ENCODE measurements at places on chromosomes 12 and 14. TPM values are rescaled to one million over a fixed set of nuclear protein-coding genes. Genes with fewer than 3 reads are reported as not detected.
A peak's percentile ranks its signal among the peaks of the same experiment; 100 is the strongest.

PRH2 gene
- total RNA-seq = 0.23 TPM

CABP1 gene
- 0.08 TPM for total RNA-seq

GNB3 gene
- under 0.01 TPM for total RNA-seq

LTBR gene
- 15.8 TPM for total RNA-seq

CCDC177 gene
- total RNA-seq = not detected

CDCA4 gene
- total RNA-seq = 2.9 TPM

TTC8 gene
- total RNA-seq = 10.1 TPM

DPF3 gene
- 23.2 TPM for total RNA-seq

CISTR gene
- total RNA-seq = not detected

DNA sequence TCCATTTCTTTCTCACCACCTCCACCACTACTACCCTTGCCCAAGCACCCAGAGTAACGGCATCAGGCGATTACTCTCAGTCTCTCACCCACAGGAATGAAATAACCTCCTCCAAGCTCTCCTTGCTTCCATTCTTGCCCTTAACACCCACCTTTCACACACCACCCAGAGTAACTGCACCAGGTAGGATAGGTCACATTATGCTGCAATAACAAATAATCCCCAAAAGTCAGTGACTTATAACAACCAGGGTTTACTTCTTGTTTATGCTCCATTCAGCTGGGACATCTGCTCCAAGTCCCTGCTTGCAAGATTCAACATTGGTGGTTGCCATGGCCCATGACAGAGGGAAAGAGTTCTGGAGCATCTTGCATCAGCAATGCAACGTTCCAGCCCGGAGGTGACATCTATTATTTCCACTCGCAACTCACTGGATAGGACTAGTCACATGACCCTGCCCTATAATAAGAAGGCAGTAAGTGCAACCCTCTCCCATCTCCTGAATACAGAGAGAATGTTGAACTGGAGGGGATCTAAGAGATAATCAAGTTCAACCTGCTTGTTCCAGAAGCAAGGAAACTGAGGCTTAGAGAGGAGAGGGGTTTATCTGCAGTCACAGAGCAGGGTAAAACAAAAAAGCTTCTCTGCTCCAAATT is 41.5 kb upstream of the FICD start:
- no peak for DNase-seq

GRCh38 chr14:65872536-65872935 is 460.0 kb downstream of the FUT8 start:
- DNase-seq = no peak

GRCh38 chr14:92880851-92881250 is 42.1 kb upstream of the CHGA start:
- no peak for DNase-seq

- no peak for DNase-seq
These were observed 768 bp downstream of the CEP170B start for GRCh38 chr14:104865631-104866441.

GRCh38 chr12:27383429-27384260 is 51.0 kb downstream of the BMAL2 start:
- DNase-seq = peak; percentile 69

DNA sequence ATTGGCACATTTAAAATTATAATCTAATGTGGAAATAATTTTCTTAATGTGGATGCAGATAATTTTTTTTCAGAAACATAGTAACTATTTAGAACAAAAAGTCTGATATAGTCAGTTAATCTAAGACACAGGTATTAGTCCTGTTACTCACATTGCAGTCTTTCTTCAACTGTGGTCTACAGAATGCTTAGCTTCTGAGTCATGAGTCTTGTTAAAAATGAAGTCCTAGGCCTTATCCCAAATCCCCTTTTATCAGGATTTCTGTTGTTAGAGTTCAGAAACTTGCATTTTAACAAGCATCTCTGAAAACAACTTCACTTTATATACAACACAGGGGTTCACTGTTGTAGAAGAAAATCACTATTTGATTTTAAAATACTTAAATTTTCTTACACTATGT is 112.2 kb downstream of the SLC16A7 start:
- DNase-seq = no peak

DNA sequence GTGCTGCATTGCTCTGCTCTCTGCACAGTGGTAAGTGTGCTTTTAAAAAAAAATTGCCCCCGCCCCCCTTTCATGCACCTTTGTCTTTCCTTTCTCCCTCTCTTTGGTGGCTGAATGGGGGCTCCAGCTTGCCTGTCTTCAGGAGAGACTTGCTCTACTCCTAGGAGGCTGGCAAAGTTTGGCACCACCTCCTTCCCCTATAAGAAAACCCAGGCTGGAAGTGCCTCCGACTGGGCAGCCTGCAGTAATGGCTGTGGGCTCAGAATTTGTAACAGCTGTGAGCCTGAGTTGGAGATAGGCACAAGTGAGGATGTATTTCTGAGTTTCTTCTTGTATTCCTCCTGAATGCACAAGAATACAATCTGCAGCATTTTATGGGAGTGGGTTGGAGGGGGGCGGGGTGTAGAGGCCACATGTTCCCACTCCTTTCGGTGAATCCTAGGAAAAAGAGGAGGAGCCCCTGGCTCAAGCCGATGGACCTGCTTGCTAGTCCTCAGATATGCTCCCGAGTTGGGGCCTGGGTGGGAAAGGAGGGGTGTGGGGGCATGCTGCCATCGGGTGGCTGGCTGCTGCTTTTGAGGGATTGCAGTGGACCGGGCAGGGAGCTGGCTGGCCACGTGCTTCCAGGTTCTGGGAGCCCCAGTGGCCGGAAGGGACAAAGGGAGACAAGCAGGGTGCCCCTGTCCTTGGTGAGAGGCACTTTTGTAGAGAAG is 124.3 kb downstream of the TSPAN9 start:
- no peak for DNase-seq

DNA sequence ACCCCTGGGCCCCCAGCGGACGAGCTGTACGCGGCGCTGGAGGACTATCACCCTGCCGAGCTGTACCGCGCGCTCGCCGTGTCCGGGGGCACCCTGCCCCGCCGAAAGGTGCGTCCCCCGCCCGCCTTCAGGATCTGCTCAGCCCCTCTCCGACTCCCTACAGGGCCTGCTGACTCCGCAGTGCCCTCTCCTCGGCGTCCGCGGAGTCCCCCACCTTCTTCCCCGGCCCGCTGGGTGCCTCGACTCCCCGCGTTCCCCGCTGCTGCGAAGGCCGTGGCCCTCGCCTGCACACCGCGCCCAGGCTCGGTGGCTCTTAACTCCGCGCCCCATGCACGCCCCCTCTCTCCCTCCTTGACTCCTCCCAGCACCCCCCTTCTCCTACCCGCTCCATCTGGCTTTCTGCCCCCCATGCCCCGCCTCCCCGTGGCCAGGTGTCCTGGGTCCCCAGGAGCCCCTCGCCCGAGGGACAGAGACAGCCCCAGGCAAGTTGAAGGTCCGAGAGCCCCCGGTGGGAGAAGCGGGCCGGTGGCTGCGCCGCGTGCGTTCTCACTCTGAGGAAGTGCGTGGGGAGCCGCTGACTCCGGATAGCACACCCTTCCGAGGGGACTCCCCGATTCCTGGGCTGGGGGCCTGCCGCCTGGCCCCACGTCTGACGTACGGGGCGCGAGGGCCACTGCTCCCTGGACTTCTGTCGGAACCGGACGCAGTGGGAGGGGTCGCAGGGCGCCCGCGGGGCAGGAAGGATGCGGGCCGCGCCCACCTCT is 594 bp downstream of the TAMALIN start:
- no peak for DNase-seq

DNA sequence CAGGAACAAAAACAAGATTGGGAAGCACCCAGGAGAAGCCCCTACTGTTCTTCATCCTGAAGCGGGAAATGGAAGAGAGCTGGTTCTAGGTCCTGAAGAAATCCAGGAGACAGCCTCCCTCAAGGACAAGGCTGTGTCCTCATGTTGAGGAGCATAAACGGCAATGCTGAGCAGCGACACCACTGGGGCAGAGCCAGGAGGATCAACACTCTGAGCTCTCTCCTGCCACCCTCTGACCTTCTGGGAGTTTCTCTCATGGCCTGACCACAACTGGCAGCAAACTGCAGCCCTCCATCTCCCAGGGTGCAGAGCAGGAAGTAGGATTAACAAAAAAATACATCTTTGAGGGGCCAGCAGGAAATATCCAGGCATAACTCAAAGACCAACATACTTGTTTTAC is 1292.2 kb upstream of the TMEM132C start:
- DNase-seq = no peak

DNA sequence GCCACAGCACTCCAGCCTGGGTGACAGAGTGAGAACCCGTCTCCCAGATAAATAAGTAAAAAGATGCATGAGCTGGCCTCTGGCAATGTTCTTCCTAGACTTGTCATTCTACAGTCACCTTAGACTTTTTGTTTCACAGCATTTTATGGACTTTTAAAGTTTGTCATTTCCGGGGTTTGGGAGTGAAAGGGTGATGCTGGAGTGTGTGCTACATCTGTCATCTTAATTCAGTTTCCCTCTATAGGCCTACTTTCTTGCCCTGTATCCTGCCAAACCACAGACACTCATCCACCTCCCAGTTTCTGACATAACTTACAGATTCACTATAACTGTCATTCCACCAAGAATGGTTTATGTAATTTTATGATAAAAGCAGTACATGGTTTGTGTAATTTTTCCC is 166.7 kb upstream of the PARP11 start:
- no peak for DNase-seq

DNA sequence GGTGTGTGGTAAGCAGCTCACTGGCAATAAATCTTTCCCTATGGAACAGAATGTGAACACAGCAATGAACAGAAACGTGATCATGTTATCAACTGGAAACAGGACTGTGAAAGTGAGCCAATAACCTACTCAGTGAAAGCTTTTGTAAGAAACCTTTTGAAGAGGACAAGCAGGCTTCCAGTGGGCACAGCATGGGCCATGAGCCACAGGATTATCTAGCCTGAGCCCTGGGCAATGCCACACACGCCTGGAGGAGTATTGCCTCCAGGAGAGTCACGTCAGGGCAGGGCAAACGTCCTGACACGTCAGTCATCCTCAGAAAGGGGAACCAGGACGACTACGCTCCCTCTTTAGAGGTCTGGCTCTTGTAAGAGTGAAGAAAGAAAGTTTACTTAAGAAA is 32.3 kb downstream of the NRDE2 start:
- no peak for DNase-seq

- DNase-seq = no peak
These were observed 81.2 kb upstream of the ATF7IP start for GRCh38 chr12:14284184-14284722.

DNA sequence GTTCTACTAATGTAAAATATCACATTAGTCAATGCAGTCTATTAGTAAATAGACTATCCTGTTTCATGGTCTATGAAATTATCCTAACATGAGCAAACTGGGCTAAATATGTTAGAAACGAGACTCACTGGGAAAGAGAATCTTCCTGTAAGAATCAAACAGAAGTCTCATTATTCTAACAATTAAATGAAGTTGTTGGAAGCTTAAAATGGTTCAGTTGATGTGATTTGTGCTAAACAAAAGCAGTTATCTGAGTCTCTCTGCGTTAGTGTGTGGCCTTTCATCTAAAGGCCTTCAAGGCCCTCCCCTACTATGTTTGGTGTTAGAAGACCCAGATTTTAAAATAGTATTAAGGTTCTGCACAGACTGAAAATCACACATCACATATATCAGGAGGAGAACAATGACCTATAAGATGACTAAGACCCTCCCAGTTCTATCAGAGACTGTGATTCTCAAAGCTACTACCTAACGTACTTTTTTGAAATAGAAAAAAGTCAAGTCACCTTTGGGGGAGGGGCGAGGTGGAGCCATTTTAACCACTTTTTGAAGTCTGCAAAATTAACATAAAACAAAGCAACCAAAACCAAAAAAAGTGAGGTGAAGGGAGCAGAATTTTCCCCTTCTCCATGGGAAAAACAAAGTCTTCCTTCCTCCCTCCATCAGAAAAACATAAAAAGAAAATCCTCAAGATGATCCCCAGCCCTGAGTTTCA is 82.3 kb downstream of the DENND5B start:
- DNase-seq = no peak

GRCh38 chr14:76950055-76951020 is 78.2 kb downstream of the IRF2BPL start:
- no peak for DNase-seq

GRCh38 chr14:92546347-92547053 is 32.9 kb downstream of the RIN3 start:
- DNase-seq = no peak

- no peak for DNase-seq
These were observed 60.0 kb downstream of the EML1 start for GRCh38 chr14:99853206-99853605.
